ENCODE measurements at places on chromosomes 16 and 17.

DNA sequence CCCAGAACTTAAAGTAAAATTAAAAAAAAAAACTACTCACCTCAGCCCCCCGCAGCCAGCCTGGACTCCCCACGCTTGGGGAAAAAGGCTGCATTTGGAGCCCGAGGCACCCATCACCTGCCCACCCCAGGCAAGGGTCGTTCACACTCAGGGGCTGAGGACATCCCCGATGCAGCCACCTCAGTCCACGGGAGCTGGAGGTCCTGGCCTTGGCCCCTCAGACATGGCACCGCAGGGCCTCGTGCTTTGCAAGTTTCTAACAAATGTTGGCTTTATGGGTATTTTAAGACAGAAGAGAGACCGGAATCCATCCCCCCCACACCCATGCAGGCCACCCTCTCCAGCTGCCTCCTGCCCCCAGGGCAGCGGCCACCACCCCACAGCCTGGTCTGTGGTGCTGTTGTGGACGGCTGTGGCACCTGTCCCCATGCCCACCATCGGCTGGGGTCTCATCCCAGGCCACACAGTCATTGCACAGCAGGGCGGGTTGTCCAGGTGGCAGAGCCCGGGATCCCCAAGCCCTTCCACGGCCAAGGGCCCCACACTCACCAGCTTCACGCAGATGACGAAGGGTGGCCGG lies 116.4 kb upstream of the ZNF750 start:
- no peak for DNase-seq

GRCh38 chr17:76524598-76525512 lies 12.7 kb downstream of the CYGB start:
- no peak for DNase-seq

DNA sequence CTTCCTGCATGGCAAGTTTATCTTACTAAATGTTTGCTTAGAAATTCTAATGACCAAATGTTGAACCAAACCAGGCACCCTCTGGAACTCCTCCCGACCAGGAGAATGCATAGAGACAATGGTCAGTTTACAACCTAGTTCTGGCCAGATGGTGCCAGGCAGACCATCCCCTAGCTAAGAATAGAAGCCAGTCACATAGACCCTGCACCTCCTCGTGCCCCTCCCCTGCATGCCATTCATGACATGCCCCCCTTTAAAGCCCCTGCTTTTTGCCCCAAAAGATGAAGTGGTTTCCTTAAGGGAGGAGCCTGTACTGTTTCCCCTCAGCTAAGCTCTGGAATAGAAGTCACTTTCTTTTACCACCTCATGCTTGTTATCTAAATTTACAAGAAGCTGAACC lies 6.6 kb upstream of the CPHXL start:
- DNase-seq = peak; percentile 0

DNA sequence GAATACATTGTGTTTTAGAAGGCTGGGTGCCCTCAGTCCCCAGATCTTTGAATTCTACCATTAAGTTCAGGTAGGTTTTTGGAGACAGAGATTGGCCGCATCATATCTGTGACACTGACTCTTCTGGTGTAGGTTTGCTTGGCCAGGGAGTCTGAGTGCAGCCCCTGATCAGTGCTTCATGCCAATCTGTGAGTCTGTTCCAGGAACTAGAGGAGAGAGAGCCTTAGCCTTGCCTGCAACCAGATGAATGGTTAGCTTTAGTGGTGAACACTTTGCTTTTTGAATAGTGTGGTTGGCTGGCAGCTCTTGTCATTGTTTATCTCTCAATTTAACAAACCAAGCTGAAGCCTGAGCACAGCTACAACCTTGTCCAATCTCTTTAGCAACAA lies 87.8 kb downstream of the PLXDC1 start:
- no peak for DNase-seq

DNA sequence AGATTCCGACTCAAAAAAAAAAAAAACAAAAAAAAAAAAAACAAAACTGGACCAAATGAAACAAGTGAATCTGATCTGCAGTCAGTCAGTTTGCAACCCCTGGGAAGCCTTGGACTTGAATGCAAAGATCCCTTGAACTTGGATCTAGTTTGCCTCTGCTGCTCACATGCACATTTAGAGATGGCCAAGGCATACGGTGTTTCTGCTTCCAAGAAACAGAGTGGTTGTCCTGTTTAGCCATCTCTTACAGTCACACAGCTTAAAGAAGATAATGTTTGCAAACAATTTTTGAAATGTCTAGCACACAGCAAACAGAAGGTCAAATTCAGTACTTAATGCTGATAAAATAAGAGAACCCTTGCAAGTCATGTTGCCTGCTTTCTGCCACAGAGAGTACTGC lies 4.5 kb downstream of the NDE1 start:
- DNase-seq = no peak

- DNase-seq = no peak
These were observed 4.4 kb downstream of the ASGR1 start for GRCh38 chr17:7174603-7175326.

DNA sequence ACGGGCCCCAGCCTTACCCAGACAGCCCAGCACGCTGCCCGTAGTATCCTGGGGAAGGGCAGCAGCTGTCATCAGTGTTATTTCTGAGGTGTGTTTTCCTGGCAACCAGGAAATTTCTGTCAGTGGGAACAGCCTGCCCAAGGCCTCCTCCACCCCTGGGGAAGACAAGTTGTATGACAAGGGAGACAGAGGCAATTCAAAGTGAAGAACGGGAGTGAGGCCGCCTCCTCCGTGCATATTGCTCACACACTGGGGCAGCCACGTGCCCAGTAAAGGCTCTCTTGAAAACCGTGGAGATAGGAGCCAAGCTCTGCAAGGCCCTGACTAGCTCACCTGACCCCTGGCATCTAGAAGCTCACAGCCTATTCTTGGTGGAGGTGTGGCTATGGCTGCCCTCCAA lies 57.6 kb downstream of the RAI1 start:
- DNase-seq = no peak

- DNase-seq = no peak
These were observed 82.1 kb upstream of the CLEC18B start for GRCh38 chr16:74503412-74503811.

DNA sequence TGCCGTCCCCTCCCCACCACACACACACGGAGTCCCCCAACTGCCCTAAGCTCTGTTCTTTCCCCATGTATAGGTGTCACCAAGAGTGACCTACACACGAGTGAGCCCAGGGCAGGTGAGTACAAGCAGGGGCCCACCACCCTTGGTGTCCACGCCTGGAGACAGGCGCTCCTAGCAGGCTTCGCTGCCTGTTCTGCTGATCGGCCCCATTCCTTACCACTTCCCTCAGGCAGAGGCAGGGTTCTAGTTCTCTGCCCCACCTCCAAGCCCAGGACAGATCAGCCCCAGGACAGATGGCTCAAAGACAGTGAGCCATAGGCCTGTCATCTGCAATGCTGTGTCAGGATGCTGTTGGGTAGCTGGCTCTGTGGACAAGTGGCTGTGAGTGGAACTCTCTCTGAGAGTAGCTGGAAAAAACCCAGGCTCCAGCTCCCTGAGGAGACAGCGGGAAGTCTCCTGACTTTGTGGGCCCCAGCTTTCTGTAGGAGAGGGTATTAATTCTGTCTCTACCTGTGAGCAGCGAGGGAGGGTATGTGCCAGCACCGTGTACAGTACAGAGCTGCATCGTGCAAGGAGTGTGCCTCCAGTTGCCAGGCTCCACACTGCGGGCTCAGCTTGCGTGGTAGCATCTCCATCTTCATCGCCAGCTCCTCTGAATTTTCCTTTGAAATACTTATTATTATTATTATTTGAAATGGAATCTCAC lies 897 bp downstream of the TP53I13 start:
- DNase-seq = no peak
